ENCODE measurements at places on chromosomes 12 and 14. TPM values are rescaled to one million over a fixed set of nuclear protein-coding genes. Genes with fewer than 3 reads are reported as not detected.

Gene GYS2
- not detected for total RNA-seq

DNA sequence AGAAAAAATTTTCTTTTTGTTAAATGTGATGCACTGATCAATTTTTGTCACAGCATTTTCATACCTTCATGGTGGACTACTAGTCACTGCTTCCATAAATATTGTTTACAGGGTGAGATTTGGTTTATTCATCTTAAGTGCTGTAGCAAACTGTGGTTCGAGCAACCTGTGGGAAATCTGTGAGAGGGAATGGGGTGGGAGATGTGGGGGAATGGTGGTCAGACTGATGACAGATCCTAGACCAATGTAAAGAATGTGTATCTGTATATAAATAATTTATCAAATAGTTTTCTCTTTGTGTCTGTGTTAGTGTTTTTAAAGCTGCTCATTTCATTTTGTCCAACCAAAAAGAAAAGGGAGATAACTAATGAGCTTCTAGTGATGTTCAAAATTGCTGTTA lies 26.7 kb downstream of the CSRP2 start:
- no peak for DNase-seq

- no peak for DNase-seq
Measured at GRCh38 chr14:78363008-78363407, 192.8 kb downstream of the NRXN3 start.

Gene TPH2
- not detected for total RNA-seq
